ENCODE measurements at places on chromosomes 11 and 22. TPM values are rescaled to one million over a fixed set of nuclear protein-coding genes. Genes with fewer than 3 reads are reported as not detected.

GRCh38 chr22:38114484-38115398 lies 4.3 kb upstream of the BAIAP2L2 start:
- DNase-seq = peak; percentile 26

DNA sequence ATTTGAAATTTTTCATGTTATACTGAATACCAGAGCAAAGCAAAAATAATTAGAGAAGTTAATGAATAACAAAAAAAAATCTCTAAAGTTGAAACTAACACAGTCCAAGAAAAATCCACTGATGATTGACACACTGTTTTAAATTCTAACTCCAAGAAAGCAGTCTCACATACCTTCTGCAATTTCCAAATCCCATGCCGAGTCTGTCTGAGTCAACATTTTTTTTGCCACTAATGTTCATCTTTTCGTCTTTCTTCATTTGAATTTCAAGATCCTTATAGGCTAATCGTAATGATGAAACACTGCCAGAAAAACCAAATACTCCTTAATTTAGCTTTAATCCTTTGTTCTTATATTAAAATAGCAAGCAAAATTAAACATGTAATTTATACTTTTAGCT lies 39.5 kb downstream of the ARFGAP3 start:
- no peak for DNase-seq

DNA sequence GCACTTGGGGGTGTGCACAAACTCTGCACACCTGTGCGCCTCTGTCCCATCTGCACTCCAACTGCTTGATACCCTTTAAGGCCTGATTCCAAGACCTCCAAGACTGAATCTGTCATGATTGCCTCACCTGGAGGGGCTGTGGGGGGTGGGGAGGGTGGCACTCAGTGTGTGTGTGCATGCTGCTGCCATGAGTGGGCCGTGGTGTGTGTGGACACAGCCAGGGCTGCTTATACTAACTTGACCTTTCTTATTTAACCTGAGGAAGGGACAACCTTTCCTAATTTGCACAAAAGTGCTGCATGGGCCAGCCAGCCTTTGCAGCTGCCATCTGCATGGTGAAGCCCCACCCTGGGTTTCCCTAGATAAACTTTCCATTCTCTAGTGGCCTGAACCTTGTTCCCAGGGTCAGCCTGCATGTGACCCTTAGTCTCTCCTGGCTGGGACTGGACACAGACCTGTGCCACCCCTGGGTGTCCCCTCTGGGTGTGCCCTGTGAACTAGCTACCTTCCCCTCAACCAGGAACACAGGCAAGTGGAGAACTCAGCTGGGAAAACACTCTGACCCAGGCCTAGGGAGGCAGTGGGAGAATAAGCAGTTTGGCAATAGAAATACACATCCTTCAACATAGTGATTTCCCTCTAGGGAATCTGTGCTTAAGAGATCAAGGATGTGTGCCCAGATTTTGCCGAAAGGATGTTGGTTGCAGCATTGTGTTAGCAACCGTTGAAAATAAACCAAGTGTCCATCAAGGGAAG lies 45.4 kb upstream of the DKK3 start:
- no peak for DNase-seq

GRCh38 chr22:30923168-30923900 lies 45.2 kb downstream of the MORC2 start:
- DNase-seq = no peak

GRCh38 chr22:17436382-17436980 lies 67.2 kb downstream of the CECR2 start:
- DNase-seq = no peak

- DNase-seq = no peak
These were observed 515.3 kb downstream of the JRKL start for GRCh38 chr11:96905143-96905542.

DNA sequence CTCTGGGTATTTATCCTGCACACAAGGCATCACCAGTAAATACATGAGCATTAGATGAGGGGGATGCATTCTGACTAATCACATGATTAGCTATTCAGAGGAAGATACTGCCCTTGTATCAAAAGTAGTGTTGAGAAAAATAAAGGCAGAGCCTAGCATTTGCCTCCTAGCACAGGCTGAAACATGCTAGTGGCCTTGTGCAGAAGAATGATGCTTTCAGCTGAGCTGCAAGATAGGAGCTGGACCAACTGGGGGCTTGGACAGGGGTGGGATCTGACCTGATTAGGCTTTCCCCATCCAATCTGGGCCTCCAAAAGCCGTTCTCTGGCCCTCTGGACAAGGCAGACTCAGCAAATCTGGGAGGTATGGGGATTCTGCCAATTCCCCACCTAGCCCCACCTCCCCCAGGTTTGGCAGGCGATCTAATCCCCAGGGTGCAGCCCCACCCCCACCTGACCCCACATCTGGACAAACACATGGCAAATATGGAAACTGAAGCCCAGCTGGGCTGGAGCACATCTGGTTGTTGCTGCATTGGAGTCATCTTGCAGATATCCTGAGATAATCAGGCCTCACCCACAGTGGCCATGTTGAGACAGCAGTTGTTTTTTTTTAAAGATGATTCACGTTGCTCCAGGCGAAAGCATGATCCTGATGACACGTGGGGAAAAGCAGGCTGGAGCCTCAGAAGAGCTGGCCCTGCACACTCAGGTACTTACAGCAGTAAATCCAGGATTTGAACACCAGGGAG lies 4.4 kb upstream of the MISFA start:
- no peak for DNase-seq

DNA sequence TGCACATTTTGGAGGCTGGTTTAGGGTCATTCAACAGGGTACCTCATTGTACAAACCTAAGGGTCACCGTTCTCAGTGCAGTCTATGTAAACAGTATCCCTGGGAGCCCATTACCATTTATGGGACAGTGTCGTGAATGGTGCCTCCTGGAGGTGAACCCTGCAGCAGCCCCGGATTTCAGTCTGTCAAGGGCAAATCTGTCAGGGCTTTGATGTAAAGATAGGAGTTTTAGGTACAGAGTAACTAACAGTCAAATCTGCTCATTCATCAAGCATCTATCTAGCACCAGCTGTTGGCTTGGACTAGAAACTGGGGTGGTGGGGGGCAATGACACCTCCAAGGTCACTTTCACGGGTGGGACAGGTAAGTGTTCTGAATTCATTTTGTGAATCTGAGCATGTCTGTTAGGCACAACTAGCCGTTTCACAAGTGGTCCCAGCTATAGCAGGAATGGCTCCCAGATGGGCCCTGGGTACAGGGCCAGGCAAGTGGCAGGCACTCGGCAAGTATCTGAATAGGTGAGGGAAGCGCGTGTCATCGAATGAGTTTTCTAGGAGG lies 63.6 kb downstream of the PARVG start:
- no peak for DNase-seq

DNA sequence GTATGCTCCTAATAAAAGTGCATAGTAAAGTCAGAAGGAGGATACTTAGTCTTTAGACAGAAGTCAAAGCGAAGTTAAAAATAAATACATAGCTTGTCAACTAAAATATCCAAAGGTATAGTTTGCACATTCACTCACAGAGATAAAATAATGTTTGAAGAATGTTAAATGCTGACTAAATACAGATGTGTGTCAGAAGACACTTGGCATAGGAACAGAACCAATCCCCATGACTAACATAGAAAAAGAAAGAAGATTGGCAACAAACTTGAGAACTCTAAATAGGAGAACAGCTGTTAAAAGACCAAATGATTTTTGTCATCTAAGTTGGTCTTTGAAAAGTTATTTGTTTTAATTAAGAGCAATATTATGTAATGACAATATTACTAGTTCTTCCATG lies 1172.1 kb upstream of the RAG2 start:
- DNase-seq = no peak

DNA sequence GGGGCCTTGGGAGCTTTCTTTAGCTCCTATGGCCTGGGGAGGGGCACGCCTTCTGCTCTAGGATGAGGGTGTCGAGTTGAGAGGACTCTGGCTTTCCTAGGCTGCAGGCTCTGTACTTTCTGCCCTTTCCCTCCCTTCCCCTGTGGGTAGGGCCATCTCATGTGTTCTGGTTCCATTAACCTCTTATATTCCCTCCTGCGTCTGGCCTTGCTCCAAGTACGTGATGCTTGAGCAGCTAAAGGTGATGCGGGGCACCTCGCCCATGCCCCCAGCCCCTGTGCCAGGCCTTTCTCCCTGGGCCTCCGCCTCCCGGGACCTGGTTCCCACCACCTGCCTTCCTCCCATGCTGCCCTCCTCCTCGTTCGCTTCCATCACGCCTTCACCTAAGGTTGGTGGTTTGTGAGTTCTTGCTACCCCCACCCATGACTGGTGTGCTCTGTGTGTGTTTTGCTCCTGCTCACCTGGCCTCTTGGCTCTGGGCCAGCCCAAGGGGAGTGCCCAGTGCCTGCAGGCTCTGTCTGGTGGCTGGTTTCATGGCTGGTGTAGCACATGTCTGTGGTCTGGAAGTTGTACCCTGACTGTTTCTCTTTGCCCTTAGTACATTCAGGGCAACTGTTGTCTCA lies 34.1 kb downstream of the PHLDB1 start:
- no peak for DNase-seq

- DNase-seq = no peak
These were observed 196.3 kb upstream of the ARHGAP20 start for GRCh38 chr11:110908401-110909105.

GRCh38 chr11:120395778-120396177 lies 59.6 kb downstream of the ARHGEF12 start:
- DNase-seq = no peak

GRCh38 chr11:69293819-69294505 lies at the start of gene MYEOV:
Gene MYEOV (plus strand): TSS chr11:69294155. CDS start chr11:69295355, 1,200 bp downstream.
- DNase-seq = no peak

DNA sequence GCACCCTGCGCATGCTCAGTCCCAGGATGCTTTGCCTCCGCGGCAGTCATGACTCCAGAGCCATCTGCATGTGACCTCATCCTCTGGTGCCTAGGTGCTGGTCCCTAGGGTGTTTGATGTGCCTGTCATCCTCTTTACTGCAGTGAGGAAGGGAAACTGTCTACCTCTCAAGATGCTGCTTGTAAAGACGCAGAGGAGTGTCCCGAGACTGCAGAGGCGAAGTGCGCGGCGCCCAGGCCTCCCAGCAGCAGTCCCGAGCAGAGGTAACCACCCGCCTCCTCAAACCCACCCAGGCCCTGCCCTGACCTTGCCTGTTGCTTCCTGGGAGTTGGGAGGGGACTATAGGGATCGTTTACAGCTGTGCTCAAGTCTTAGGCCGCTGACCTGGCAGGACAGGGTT lies 74.6 kb upstream of the GAL start:
- no peak for DNase-seq

DNA sequence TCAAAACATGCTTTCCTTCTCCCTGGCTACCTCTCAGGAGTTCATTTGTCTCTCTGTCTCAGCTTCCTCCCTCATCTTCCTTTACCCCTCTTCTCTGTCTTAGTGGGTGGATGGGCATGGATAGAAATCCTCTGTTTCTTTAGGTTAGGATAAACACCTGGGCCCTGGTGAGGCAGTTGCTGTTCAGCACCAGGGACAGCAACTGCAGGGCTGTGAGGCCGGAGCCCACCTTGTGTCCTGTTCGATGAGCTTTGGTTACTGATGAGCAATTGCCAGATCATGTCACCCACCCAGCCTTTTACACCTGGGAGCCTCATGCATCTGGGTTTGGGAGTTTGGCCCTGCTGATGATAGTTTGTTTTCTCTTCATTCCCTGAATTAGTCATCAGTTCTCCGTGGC lies 6.1 kb upstream of the CRYBB3 start:
- no peak for DNase-seq

Gene PHOX2A
- 0.90 TPM for total RNA-seq

Gene PTGDR2
- 0.37 TPM for total RNA-seq

Gene MYEOV
- total RNA-seq = not detected

Gene SYCE3
- not detected for total RNA-seq

Gene GGT1
- total RNA-seq = 4.1 TPM

Gene CHRNA10
- 0.48 TPM for total RNA-seq

Data from urinary bladder (tissue), 4 donors.